ENCODE measurements at places on chromosomes 3 and 15.
A peak's percentile ranks its signal among the peaks of the same experiment; 100 is the strongest.

- peak; percentile 21 for DNase-seq
These were observed 2.2 kb upstream of the UCN2 start for GRCh38 chr3:48565591-48566400.

- no peak for DNase-seq
These were observed 38.3 kb downstream of the VGLL4 start for GRCh38 chr3:11605398-11605797.

- DNase-seq: peak; percentile 9
These were observed 178.5 kb upstream of the ZBTB20 start for GRCh38 chr3:115325539-115325938.

DNA sequence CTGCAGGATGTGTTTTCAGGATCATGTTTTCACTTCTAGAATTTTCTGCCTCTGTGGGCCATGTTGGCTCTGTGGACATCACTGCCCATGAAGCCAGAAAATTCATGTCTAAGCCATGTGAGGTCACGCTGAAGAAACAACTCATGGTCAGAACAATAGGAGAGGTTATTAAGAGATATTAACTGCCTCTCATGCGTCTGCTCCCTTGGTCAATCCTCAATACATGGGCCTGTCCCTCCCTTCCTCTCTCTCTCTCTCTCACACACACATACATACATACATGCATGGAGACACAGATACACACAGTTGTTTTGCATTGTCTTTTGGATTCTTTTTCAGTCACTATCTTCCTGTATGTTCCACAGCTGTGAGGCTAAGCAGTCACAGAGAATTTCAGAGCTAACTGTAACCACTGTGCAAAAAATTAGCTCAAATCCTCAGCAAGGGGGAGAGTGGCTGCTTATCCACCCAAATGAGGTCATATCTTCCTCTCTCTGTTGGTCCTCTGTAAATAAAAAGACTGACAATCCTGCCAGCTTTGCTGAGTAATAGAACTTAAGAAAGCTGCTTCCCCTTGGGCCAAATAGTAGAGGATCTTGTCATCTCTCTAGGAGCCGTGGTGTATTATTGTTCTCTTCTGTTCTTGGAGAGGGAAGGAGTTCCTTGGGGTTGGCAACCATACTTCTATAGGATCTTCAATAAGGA, 45.6 kb downstream of the LRTM1 start:
- no peak for DNase-seq

DNA sequence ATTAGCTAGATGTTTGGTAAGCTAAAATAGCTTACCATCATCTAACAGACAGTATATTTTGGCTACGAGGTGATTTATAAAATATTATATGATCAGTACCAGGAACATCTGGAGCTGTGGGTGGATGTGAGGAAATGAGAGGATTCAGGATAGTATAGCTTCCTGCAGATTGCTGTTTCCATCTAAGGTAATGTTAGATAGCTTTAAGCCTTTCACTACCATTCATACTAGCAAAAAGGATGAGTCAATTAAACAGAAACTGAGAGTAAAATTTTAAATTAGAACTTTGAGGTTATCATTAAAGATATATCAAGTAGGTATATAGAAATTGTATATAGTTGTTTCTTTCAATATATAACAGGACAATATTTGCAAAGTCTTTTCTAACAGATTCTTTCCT, 8.0 kb downstream of the ZBTB20 start:
- no peak for DNase-seq

GRCh38 chr15:100372739-100373119, 31.0 kb upstream of the ADAMTS17 start:
- DNase-seq: no peak

GRCh38 chr3:3629911-3630310, 169.3 kb upstream of the LRRN1 start:
- no peak for DNase-seq

DNA sequence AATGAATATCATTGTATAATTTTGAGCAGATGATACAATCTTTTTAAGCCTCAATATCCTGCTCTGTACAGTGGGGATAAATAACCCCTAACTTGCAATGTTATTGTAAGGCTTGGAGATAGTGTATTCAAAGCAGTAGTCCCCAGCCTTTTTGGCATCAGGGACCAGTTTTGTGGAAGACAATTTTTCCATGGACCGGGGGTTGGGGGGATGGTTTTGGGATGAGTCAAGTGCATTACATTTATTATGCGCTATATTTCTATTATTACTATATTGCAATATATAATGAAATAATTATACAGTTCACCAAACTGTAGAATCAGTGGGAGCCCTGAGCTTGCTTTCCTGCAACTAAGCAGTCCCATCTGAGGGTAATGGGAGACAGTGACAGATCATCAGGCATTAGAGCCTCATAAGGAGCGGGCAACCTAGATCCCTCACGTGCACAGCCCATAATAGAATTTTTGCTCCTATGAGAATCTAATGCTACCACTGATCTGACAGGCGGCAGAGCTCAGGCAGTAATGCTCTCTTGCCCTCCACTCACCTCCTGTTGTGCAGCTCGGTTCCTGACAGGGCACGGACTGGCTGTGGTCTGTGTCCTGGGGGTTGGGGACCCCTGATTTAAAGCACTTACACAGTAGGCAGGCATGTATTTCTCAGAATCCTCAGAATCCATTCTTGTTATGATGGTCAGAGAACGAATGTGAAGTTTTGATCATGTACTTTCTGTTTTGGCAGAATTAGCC, 102.2 kb downstream of the PTPRG start:
- no peak for DNase-seq
